HCT116 (cell line): ENCODE measurements at places on chromosomes 2 and 18. TPM values are rescaled to one million over a fixed set of nuclear protein-coding genes. Genes with fewer than 3 reads are reported as not detected.

The FAM228A gene
- not detected for total RNA-seq

The LYG2 gene
- 0.27 TPM for total RNA-seq

The MC4R gene
- total RNA-seq: not detected

The KATNAL2 gene
- total RNA-seq: 2.0 TPM

- DNase-seq: no peak
- no peaks in the 10 kb centered on the region for H3K36me3 ChIP-seq
- peak overlapping the region; percentile 11; the same call in 1 of the 2 replicates for H3K27ac ChIP-seq
- H3K4me1 ChIP-seq: peaks cover 76% of the 10 kb centered on the region
- no peaks in the 10 kb centered on the region for H3K27me3 ChIP-seq
Measured at GRCh38 chr2:231617059-231617926, 24.6 kb downstream of the TEX44 start.

GRCh38 chr2:118539290-118539689, 308.2 kb downstream of the EN1 start:
- H3K4me1 ChIP-seq: no peaks in the 10 kb centered on the region
- no peaks in the 10 kb centered on the region for H3K36me3 ChIP-seq
- peak; percentile 16 for DNase-seq
- H3K27ac ChIP-seq: no peak overlapping the region

GRCh38 chr2:43279317-43279840, 53.0 kb upstream of the ZFP36L2 start:
- no peak overlapping the region for H3K4me3 ChIP-seq
- H3K36me3 ChIP-seq: peaks cover 7% of the 10 kb centered on the region; the same call in 1 of the 2 replicates
- H3K4me1 ChIP-seq: peaks cover 18% of the 10 kb centered on the region
- no peak overlapping the region for H3K27ac ChIP-seq
- no peak for DNase-seq

DNA sequence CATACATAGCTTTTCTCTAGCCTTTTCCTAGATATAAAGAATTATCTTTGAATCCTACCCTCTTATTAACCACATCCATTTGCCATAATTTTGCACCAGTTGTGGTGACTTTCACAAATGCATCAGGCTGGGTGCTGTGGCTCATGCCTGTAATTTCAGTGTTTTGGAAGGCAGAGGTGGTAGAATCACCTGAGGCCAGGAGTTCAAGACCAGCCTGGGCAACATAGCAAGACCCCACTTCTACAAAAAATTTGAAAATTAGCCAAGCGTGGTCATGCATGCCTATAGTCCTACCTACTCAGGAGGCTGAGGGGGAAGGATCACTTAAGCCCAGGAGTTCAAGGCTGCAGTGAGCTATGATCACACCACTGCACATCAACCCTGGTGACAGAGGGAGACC, 672.4 kb upstream of the CHAC2 start:
- DNase-seq: no peak
- H3K27me3 ChIP-seq: no peaks in the 10 kb centered on the region
- no peaks in the 10 kb centered on the region for H3K36me3 ChIP-seq

GRCh38 chr2:10080536-10081304, 509 bp upstream of the CYS1 start:
- H3K4me1 ChIP-seq: peaks cover 13% of the 10 kb centered on the region
- DNase-seq: no peak
- H3K27me3 ChIP-seq: 0 out of 2 replicates have a peak, but pooled peaks cover 2% of the 10 kb centered on the region
- no peaks in the 10 kb centered on the region for H3K36me3 ChIP-seq
- H3K27ac ChIP-seq: no peak overlapping the region

GRCh38 chr2:212961255-212961654, 190.2 kb downstream of the IKZF2 start:
- no peak overlapping the region for H3K27ac ChIP-seq
- no peak overlapping the region for H3K4me3 ChIP-seq
- no peaks in the 10 kb centered on the region for H3K36me3 ChIP-seq
- no peaks in the 10 kb centered on the region; the same call in 1 of the 2 replicates for H3K4me1 ChIP-seq
- DNase-seq: no peak

- no peaks in the 10 kb centered on the region for H3K27me3 ChIP-seq
- no peak overlapping the region for H3K27ac ChIP-seq
- DNase-seq: no peak
- no peaks in the 10 kb centered on the region for H3K4me1 ChIP-seq
- no peaks in the 10 kb centered on the region for H3K36me3 ChIP-seq
Measured at GRCh38 chr2:141523199-141523598, 607.6 kb downstream of the LRP1B start.

DNA sequence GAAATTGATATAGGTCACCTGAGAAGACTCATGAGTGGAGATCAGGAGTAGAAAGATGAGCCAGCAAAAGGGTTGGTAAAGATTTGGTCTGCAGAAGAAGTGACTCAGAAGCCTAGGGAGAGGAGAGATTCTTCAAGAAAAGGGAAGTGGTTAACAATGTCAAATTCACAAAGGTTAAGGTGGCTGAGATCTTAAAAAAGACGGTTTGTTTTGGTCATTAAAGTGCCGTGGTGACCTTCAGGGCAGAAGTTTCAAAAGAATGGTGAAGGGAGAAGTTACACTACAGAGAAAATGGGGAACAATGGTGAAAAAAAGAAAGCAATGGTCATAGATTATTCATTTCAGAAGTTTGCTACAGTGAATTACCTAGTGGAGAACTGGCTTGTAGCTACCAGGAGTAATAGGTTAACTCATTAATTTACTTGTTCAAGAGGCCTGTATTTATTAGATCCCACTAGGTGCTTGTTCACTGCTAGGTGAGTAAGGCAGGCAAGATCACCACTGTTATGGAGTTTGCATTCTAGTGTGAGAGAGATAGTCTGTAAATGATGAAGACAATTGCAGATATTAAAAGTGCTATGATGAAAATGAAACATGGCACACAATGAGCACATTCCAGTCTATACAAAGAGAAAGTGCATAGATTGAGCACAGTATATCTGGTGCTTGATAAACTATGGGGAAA, 43.0 kb downstream of the FBXO48 start:
- no peak overlapping the region for H3K27ac ChIP-seq
- H3K4me1 ChIP-seq: no peaks in the 10 kb centered on the region
- no peaks in the 10 kb centered on the region for H3K36me3 ChIP-seq

DNA sequence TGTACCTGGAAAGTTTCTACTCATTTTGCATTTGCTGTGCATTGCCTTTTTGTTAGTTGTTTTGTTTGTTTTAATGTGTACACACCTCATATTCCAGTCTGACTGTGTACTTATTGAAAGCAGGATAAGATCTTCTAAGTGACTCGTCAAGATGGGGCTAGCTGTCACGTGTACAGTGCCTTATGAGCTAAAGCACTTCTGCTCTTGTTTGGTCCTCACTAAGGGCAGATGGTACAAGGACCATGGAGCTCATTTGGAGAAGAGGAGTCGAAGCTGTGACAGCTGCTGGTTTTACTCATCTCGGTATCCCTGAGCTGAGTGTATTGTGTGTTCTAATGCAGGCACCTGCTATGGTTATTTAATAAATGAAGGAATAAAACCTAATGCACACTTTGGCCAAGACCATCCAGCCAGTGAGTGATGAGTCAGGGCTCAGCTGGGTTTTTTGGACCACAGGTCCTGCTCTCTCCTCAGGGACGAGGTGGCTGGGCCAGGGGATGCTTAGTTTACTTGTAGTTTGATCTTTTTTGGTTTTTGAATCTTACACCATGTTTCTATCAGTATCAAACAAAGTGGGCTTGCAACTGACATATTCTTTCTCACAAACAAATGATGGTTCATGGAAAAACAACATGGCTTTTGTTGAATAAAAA, 152.5 kb upstream of the APCDD1 start:
- H3K27me3 ChIP-seq: peaks cover 5% of the 10 kb centered on the region; the same call in 1 of the 2 replicates
- DNase-seq: no peak
- H3K36me3 ChIP-seq: no peaks in the 10 kb centered on the region
- H3K27ac ChIP-seq: no peak overlapping the region
- no peaks in the 10 kb centered on the region for H3K4me1 ChIP-seq

GRCh38 chr2:175462246-175462645, 280.7 kb upstream of the ATP5MC3 start:
- no peak overlapping the region for H3K27ac ChIP-seq
- DNase-seq: no peak
- no peaks in the 10 kb centered on the region for H3K4me1 ChIP-seq
- no peak overlapping the region for H3K4me3 ChIP-seq
- no peaks in the 10 kb centered on the region for H3K27me3 ChIP-seq
- H3K36me3 ChIP-seq: no peaks in the 10 kb centered on the region

DNA sequence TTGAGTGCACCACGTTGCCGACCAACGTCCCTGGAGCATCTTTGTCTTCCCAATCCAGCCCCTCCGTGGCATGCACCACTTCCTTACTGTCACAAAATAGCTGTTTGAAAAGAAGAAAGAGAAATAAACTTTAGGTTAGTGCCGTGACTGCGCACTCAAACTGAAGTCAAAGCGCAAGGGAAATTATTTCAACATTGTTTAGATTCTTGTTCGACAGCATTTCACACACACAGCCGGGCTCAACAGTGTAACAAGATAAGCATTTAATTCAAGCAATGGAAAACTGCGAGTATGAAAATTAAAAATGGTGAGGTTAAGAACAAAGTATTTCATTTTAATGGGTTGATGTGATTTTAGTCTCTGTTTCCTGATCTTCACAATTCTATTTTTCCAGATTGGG, 108.6 kb downstream of the NXPH2 start:
- no peaks in the 10 kb centered on the region for H3K4me1 ChIP-seq
- H3K4me3 ChIP-seq: no peak overlapping the region
- no peak for DNase-seq
- no peaks in the 10 kb centered on the region for H3K36me3 ChIP-seq

- no peaks in the 10 kb centered on the region for H3K36me3 ChIP-seq
- DNase-seq: no peak
Measured at GRCh38 chr18:67924656-67925055, 408.1 kb upstream of the DSEL start.

- no peak overlapping the region for H3K27ac ChIP-seq
- DNase-seq: no peak
- no peaks in the 10 kb centered on the region for H3K27me3 ChIP-seq
- H3K4me1 ChIP-seq: no peaks in the 10 kb centered on the region
- no peaks in the 10 kb centered on the region for H3K36me3 ChIP-seq
Measured at GRCh38 chr2:156526950-156527636, 90.9 kb downstream of the GPD2 start.

GRCh38 chr18:39773646-39774045, 2181.4 kb upstream of the PIK3C3 start:
- no peaks in the 10 kb centered on the region for H3K36me3 ChIP-seq
- no peak for DNase-seq
- H3K4me3 ChIP-seq: no peak overlapping the region
- H3K27ac ChIP-seq: no peak overlapping the region
- no peaks in the 10 kb centered on the region for H3K27me3 ChIP-seq
